Panc1 (cell line): ENCODE measurements at places on chromosomes 5 and 9.

- H3K27ac ChIP-seq: no peak overlapping the region
- no peak overlapping the region for H3K4me3 ChIP-seq
- H3K27me3 ChIP-seq: no peaks in the 10 kb centered on the region
- H3K4me1 ChIP-seq: no peaks in the 10 kb centered on the region
- no peaks in the 10 kb centered on the region for H3K36me3 ChIP-seq
- no peak for DNase-seq
Observed at GRCh38 chr9:20726144-20726543, 42.1 kb downstream of the FOCAD start.

DNA sequence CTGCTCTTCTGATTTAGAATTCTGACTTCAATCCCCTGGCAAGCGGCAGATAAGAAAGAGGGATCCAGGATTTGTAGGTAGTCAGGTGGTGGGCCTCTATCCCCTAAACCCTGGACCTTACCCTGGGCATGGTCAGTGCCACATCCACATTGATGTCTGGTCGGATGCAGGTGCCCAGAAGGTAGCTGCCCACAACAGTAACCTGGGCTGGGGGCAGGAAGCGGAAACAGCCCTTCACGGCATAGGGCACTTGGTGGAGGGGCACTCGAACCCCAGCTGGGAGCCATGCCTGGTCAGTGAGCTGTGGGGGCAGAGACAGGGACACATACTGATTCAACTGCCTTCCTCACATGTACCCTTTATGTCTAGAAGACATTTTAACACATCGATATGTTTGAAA lies 3.8 kb downstream of the NOL6 start:
- peaks cover 6% of the 10 kb centered on the region for H3K4me1 ChIP-seq
- DNase-seq: no peak
- H3K27ac ChIP-seq: no peak overlapping the region
- H3K36me3 ChIP-seq: peaks cover 13% of the 10 kb centered on the region

GRCh38 chr9:92717201-92718085 lies 47.2 kb downstream of the BICD2 start:
- H3K36me3 ChIP-seq: no peaks in the 10 kb centered on the region
- no peak overlapping the region for H3K4me3 ChIP-seq
- H3K4me1 ChIP-seq: no peaks in the 10 kb centered on the region
- H3K27ac ChIP-seq: no peak overlapping the region
- no peaks in the 10 kb centered on the region for H3K27me3 ChIP-seq

DNA sequence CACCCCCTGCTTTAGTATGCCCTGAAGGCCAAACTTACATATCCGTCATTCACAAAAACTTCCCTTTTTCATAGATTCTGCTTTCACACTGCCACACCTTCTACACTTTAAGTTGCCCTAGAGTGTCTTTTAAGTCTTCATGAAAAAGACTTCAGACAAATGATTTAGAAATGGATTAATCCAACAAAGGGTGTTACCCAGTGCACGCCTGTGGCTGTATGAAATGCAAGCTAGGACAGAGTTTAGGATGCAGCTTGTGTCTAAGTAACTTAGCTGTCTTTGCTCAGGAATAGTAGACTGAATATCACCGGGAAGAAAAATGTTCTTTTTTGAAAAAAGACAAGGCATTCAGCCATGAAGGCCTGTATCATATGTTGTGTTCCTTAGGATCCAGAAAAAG lies 210.0 kb downstream of the MPDZ start:
- H3K27ac ChIP-seq: no peak overlapping the region
- H3K27me3 ChIP-seq: no peaks in the 10 kb centered on the region
- no peaks in the 10 kb centered on the region for H3K36me3 ChIP-seq
- H3K4me3 ChIP-seq: no peak overlapping the region
- DNase-seq: no peak
- H3K4me1 ChIP-seq: no peaks in the 10 kb centered on the region

GRCh38 chr5:132283423-132284043 lies 10.7 kb upstream of the SLC22A4 start:
- H3K27me3 ChIP-seq: no peaks in the 10 kb centered on the region
- no peak overlapping the region for H3K27ac ChIP-seq
- no peak overlapping the region for H3K4me3 ChIP-seq
- H3K4me1 ChIP-seq: no peaks in the 10 kb centered on the region

GRCh38 chr5:72328172-72328571 lies 8.0 kb downstream of the PTCD2 start:
- H3K27ac ChIP-seq: no peak overlapping the region
- H3K27me3 ChIP-seq: no peaks in the 10 kb centered on the region
- peaks cover 2% of the 10 kb centered on the region for H3K36me3 ChIP-seq

GRCh38 chr5:74303578-74303977 lies 336.9 kb downstream of the ENC1 start:
- H3K27ac ChIP-seq: no peak overlapping the region
- no peak overlapping the region for H3K4me3 ChIP-seq
- H3K27me3 ChIP-seq: no peaks in the 10 kb centered on the region
- no peak for DNase-seq

DNA sequence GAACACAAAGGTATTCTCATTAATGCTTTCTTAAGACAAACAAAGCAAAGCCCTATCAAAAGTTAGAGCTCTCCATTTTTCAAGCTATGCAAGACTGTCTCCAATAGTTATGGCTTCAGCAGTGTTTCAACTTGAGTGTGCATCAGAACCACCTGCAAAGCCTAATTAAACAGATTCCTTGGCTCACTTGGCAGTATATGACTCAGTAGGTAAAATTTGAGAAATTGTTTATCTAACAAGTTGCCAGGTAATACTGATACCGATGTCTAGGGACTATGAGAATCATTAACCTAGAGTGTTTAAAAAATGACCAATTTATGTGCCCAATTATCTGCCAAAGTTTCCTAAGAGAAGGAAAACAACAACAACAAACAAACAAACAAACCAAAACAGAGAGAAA lies 60.3 kb upstream of the PARP8 start:
- H3K4me3 ChIP-seq: no peak overlapping the region
- H3K36me3 ChIP-seq: no peaks in the 10 kb centered on the region
- no peaks in the 10 kb centered on the region for H3K4me1 ChIP-seq
- H3K27me3 ChIP-seq: no peaks in the 10 kb centered on the region
